Kasumi-1 (cell line): ENCODE measurements at places on chromosomes 6 and 20.

- no peak for DNase-seq
Observed at GRCh38 chr6:98529364-98529763, 305.0 kb upstream of the POU3F2 start.

- DNase-seq = no peak
Observed at GRCh38 chr6:169997187-169997929, 245.9 kb downstream of the ERMARD start.

- no peak for DNase-seq
Observed at GRCh38 chr20:63033794-63034709, 27.3 kb upstream of the BHLHE23 start.

DNA sequence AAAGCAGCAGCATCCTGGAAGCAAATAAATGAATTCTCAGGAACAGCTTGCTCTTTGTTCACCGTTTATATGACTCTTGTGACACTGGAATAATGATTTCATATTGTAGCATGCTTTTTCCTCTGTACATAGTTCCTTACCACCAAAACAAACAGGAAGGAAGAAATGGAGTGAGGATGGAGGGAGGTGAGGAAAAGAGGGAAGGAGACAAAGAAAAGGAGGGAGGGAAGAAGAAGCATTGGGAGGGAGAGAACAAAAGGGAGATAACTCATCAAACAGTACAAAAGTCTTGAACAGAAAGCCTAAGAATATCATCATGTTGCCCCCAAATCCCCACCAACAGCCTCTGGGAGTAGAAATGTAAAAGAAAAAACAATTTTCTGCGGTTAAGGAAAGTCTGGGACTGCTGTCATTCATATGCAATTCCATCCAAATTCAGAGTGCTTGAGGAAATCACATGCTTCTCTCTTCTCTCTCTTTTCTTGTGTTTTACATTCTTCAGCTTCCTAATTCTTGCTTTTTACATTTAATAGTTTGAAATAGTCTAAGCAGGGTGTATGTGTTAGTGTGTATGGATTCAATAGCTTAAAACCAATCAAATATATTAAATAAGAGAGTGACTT is 81.5 kb downstream of the EPHA7 start:
- DNase-seq = no peak

DNA sequence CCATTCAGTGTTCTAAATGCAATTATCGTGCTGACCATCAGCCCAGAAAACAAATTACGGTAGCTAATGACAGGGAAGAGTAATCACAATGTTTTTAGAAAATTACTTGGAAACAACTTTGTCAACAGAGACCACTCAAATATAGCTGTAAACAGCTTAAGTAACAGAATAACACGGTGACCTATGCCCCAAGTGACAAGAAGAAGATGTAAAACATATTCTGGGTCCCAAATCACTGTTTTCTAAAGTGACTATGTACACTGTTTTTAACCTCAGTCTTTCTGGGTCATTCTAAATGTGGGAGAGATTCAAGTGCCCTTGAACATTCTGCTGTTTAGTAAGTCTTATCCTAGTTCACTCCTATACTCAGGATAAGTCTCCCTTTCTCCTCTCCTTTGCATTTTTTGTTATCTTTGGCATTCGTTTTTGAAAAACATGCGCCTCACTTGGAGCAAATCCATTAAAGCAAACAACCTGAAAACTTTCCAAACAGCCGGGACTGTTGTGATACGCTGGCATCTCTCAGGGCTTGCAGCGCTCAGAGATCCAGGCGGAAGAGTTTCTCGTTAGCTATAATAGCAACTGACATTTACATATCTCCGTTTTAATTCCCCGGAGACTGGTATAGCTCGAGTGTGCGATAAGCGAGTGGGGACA is 114.5 kb upstream of the SOX4 start:
- no peak for DNase-seq

GRCh38 chr20:53827292-53828087 is 233.9 kb upstream of the ZNF217 start:
- DNase-seq = no peak

DNA sequence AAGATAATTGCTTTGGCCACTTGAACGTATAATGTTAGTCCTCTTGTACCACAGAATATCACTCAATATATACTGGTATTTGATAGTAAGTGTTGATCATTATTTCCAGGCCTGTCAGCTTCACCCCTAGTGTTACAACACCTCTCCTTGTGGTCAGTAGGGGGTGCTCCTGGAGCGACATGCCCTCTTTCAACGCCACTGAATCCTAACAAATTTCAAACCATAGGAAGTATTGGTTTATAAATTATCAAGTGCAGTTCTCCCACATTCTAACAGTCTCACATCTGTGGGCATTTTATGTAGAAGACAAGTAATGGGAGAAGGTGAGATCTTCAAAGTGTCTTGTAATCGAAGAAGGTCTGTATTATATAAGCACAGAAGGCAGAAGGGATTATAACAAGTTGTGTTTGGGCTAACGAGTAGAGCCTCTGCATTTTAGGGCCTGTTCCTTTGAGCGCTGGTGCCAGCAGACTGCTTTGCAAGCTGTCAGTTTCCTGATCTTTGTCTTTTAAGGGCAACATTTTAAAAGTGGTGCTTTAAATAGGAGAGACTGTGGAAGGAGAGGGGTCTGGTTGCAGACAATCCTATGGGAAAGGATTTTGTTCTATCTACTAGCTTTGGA is 57.1 kb upstream of the CEP162 start:
- no peak for DNase-seq

DNA sequence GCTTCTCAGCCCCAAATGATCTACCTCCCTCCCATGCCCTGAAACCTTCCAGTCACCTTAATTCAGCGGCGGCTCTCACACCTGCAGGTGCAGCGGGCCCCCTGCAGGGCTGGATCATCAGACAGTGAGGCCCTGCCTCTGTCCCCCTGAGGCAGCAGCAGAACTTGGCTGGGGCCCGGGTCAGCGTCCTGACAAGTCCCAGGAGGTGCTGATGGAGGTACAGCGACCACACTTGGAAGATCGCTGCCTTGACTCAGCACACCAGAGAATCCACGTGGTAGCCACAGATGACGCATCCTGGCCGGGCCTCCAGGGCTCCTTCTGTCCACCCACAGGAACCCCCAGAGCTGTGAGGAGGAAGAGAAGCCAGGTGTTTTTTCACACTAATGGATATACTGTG is 116.4 kb upstream of the THBS2 start:
- DNase-seq = no peak

DNA sequence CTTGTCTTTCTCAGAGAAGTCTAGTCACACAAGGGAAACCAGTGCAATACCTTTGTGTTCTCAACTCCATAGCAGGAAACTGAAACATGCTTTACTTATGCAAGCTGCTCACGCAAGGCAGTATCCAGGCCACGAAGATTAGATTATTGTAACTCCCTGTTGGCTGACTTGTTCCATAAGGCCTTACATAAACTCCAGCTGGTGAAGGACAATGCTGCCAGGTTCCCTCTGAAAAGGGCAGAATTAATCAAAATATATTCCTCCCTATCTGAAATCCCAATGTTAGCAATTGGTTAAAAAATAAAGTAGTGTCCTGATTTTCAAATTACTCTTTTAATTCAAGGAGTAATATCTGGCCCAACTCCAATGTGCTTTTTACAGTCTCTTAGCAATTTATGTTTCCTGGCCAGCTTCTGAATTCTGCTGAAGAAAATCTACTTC is 966.6 kb downstream of the HACE1 start:
- no peak for DNase-seq

DNA sequence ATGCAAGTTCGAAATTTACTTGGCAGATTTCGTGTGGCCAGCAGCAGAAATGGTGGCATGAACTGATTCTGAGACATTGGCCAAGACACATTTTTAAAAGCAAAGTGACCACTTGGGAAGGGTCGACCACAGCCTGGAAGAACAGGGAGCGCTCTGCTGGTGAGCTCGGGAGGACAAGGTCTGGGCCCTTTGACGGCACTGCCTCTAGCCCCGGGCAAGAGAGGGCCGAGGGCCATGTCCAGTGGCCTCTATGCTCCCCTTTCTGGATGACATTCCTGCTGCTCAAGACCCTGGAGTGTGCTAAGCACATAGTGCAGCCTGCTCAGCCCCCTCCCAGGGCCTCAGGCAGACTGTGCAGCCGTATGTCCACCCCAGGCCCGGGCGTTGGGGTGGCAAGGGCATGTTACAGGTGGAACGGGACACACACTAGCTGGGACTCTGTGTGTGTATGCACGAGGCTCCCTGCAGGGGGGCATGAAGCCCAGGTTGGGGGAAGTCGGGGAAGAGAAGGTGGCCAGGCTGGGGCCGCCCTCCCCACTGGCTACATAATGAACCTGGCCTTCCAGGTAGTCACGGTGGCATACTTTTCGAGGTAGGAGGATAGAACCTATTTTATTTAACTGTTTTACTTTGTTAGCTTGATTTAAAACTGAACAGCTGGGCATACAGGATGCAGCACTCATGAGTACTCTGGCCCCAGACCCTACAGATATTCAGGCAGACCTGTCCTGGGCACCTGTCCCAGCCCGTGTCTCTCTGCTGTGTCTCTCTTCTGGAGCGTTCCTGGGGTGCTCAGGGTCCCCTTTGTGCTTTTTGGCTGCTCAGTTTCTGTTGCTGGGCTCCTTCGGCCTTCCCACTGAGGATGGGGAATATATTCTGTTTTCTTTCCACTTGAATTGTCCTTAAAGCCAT is 6.4 kb downstream of the SYNJ2 start:
- no peak for DNase-seq

GRCh38 chr6:139402876-139403386 is 28.5 kb upstream of the CITED2 start:
- no peak for DNase-seq
